IPS DF 19.7 (cell line): ENCODE measurements at places on chromosomes 4 and X.

GRCh38 chr4:151948351-151949016, 187.7 kb upstream of the GATB start:
- DNase-seq: no peak

- DNase-seq: no peak
Observed at GRCh38 chrX:124030520-124030919, 69.0 kb downstream of the STAG2 start.

DNA sequence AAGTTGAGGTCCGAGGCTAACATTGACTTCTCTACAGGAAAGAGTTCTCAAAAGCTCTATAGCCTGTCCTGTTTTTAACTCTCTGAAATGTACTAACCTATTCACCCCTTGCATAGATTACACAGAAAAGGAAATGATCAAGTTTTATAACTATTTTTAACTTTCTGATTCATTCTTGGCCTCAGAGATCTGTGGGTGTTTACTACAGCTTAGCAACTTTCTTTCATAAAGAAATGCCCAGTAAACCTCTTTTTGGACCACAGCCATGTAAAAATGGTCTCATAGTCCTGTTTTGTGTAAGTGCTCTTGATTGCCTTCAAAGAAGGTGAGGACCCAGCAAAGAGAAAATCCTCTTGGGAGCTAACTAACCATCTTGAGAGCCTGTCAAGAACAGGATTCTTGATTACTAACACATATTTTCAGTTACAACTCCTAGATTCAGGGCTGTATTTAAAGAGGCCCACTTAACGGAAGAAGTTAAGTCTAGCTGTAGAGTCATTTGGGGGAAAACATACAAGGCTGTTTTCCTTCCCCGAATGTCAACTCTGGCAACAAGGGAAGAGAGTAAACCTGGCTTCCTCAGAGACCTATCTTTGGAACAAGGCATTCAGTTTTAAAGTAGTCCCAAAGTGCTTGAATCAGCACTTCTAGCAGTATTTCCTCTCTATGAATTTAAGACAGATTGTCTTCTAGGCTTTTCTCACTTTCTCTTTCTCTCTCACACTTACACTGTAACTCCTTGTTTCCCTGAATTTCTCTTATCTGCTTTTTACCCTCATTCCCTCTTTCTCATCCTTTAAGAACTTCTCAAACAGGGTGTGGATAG, 78.2 kb downstream of the IL21 start:
- DNase-seq: no peak

DNA sequence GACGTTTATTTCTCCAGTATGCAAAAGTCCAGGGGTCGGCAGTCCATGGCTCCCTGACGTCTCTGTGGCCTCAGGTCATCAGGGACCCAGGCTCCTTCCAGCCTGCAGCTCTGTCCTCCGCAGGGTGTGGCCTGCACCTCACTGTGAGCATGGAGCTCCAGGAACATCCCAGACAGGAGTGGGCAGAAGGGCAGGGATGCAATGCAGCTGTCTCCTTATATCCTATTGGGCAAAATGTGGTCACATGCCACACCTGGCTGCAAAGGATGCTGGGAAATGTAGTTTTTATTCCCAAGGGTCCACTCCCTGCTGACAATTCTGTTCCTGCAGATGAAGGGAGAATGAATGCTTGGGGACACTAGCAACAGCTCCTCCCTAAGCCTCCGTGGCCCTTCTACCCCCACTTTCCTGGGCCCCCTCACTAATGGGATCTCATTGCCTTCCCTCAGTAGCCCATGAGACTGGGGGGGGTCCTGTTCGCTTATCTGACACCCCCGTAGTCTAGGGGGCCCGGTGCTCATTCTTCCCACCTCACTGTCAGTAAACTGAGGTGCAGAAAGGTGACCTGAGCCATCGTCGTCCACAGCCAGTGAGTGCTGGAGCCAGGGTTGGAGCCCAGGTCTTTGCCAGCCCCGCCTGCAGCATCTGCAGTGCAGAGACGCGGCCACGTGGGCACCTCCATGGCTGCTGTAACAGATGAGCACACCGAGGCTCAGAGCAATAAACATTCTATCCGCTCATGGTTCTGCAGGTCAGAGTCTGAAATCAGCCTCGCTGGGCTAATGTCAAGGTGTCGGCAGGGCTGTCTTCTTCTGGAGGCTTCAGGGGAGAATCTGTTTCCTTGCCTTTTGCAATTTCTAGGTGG, 5.9 kb upstream of the GRPEL1 start:
- peak; percentile 42 for DNase-seq

- no peak for DNase-seq
Observed at GRCh38 chr4:140109737-140110136, 44.2 kb downstream of the MAML3 start.

DNA sequence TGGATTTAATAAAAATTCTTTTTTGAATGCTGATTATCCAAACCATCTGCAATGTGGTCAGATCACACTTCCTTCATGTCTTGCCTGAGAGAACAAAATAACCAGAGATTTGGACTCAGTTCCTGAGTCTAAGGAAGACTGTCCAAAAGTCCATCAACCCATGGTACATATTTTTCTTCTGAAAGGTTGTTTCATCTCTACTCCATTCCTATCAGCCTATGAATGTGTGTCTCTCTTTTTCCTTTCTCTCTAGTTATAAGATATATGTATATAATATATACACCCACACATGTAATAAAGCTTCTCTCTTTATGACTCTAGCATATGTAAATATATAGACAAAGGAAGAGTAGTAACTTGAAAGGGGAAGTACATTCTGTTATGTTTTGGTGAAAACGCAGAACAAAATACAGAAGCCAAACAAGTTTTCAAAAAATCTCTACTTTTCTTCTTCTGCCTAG, 226.9 kb downstream of the ARHGAP24 start:
- DNase-seq: no peak

DNA sequence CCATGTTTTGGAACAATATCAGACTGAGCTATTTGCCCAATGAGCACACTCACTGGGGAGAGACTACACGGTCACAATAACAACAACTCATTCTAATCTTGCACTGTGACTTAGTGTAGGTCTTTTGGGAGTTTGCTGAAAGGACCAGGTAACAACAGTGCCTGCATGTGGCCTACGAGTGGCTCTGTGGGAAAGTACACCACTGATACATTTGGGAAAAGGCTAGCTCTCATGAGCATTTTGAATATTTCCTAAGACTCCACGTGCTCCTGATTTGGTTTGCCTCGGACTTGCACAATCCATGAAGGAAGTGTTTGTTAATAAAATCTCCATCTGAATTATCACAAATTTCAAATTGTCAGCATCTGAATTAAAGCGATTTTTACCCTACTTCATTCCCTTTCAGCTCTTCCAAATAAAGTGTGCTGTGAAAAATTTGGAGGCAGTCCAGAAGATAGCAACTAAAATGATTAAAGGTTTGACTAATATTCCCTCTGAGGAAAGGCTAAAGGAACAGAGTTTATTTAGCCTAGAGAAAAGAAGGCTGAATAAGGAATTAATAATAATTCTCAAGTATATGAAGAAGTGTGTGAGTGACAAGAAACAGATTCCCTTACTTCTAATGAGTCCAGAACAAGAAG, 406.4 kb downstream of the PPARGC1A start:
- DNase-seq: no peak

DNA sequence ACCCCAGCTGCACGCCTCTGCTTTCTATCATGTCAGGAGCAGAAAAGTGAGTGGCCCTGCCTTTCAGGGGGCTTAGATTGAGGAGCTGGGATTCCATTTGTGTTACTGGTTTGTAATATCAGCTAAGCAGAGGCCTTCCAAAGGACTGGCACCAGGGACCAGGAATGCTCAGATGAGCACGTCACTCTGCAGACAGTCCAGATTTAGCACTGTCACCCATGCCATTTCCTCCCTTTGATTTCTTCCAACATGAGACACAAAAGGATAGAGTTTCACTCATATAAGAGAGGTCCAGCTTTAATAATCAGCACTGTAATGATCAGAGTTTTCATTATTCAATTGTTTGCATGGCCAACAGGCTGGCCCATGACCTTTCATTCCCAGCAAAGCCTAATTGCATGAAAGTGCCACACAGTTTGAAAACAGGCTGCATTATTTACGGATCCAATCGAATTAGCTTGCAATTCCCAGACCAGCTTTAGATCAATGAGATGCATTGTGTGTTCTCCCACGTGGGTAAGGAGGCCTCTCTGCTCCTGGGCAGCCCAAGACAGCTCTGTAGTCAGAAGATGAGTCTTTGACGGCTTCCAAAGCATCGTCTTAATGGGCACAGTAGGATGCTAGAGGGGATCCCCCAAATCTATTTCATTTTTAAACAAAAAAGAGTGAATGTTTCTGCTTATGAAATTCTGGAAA, 9.8 kb upstream of the SLC2A9 start:
- DNase-seq: no peak

GRCh38 chr4:38332699-38333098, 331.3 kb upstream of the KLF3 start:
- DNase-seq: no peak

- no peak for DNase-seq
Observed at GRCh38 chr4:1211891-1212545, 36.9 kb downstream of the CTBP1 start.

GRCh38 chrX:66074920-66075879, 35.3 kb upstream of the VSIG4 start:
- no peak for DNase-seq

GRCh38 chr4:153785910-153786721, 2.8 kb downstream of the SFRP2 start:
- no peak for DNase-seq

- DNase-seq: no peak
Observed at GRCh38 chr4:38532908-38533499, 131.0 kb upstream of the KLF3 start.

DNA sequence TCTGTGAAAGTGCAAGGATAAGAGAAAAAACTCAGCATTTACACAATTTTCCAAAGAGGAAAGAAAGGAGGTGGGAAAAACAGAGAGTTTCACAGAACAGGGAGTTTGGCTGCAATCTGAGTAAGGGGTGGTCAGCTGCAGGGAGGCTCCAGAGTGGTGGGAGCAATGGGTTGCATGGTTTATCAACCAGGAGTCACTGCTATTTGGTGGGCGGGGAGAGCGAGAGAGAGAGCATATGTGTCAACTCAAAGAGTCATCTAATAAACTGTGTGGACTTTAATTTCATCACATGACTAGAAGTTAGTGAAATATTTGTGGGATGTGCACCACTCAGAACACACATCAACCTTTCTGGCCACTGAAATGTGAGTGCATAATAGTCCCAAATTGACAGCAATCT, 94.6 kb downstream of the FAM13A start:
- DNase-seq: no peak

GRCh38 chrX:155056471-155056870, 14.5 kb downstream of the CMC4 start:
- DNase-seq: no peak

DNA sequence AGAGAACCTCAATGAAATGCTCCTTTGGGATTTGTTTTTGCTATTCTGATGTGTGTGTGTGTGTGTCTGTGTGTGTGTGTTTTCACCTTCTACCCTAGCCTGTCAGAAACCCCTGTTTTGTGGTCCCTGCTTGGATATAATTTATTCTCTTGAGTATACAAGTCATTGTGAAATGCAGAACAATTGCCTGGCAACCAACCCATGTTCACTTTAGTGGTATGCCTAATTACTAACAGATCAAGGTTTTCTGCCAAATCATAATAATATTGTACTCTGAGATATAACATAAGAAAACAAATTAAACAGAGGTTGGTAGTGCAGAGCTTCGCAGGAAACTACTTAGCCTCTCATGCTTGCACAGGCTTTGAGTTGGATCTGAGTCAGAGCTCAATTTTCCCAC, 7.0 kb upstream of the TET2 start:
- DNase-seq: no peak

DNA sequence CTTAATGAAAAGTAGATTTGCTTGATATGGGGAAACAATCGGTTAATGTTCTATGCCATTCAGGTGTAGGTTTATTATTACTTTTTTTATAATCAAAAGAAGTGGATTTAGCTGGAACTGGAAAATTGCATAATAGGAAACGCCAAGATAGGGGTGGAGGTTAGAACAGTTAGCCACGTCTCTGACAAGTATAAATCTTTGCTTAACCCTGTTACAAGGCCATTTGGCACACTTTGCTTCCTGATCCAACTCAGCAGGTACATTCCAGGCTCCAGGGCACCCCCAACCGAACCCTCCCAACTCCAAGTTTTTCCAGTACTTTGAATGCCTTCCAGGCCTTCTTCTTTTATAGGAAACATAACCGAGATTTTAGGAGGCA, 50.6 kb upstream of the ACSL4 start:
- no peak for DNase-seq

- DNase-seq: no peak
Observed at GRCh38 chr4:7198440-7199128, 6.2 kb downstream of the SORCS2 start.

GRCh38 chrX:40933706-40934425, 151.4 kb upstream of the USP9X start:
- no peak for DNase-seq

DNA sequence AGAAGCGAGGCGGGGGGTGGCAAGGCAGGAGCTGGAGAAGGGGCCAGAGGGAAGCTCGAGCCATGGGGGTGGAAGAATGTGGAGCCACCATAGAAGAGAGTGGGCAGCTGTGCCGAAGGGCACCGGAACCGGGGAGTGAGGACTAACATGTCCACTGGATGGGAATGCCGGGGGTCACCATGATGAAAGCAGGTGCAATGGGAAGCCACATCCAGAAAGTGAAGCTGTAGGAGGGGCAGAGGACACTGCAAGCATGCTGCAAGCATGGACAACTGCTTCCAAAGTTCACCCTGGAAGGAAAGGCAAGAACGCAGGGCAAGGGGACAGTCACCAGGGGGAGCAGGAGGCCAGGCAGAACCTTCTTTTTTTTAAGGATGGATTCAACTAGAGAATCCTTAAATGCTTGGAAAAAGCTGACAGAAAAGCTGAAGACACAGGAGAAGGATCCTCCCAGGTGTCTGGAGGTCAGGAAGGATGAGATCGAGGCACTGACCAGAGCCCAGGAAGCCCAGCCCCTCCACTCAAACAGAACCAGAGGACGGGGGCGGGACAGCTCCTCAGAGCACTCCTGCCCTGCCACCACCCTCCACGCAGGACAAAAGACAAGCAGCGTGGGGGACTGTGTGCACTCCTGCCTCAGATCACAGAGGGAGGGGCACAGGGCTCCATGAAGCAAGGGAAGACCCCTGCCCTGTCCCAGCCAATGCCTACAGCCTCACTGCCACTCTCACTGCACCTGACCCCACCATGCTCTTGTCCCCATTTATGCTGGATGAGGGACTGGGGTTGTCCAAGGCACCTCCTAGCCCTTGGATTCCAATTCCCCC, 169.2 kb downstream of the AFAP1 start:
- no peak for DNase-seq

- DNase-seq: no peak
Observed at GRCh38 chr4:75249739-75250138, 264.5 kb downstream of the RCHY1 start.

DNA sequence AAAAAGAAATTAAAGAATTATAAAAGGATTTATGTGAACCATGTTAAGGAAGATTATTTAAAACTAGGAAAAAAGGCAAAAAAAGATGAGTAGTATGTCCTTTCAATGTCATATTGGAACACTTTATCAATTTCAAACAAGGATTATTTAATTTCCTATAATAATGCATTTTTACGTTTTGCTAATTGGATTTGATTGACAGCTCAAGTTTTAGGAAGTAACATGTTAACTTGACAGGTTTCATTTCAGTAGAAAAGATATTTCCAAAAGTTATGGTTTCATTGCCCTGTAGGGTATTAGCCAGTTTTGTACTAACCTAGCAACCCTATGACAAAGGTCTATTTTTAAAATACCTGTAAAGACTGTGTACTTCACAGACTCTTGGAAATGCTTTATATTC, 379.6 kb upstream of the ZFP42 start:
- no peak for DNase-seq
